ENCODE measurements at places on chromosomes 7 and 10. TPM values are rescaled to one million over a fixed set of nuclear protein-coding genes. Genes with fewer than 3 reads are reported as not detected.

Gene AKR1C2
- total RNA-seq: 5.0 TPM

Gene MMP21
- not detected for total RNA-seq

Gene DRGX
- total RNA-seq: not detected

Gene EXOC6
- 3.4 TPM for total RNA-seq

Gene HOXA10
- 24.8 TPM for total RNA-seq

Gene TMEM236
- total RNA-seq: not detected

Gene FOXP2
- total RNA-seq: 0.53 TPM

Gene ANKRD61
- total RNA-seq: not detected

Gene CREM
- total RNA-seq: 40.6 TPM

Gene PLAU
- 14.9 TPM for total RNA-seq

Gene NEBL
- 3.7 TPM for total RNA-seq

Gene GHRHR
- not detected for total RNA-seq

Gene CTTNBP2
- 0.18 TPM for total RNA-seq

Gene GIMAP6
- total RNA-seq: not detected

Gene CALHM3
- not detected for total RNA-seq

Gene TLX1
- not detected for total RNA-seq

Gene WEE2
- not detected for total RNA-seq

Gene SPDYE5
- total RNA-seq: not detected

Gene LHFPL3
- total RNA-seq: not detected

Gene GPNMB
- 19.6 TPM for total RNA-seq

Gene ADIRF
- 35.6 TPM for total RNA-seq

Gene CLDN4
- total RNA-seq: 6.7 TPM

Gene FAM20C
- total RNA-seq: 71.2 TPM

Gene GIMAP1
- not detected for total RNA-seq

Gene GATA3
- total RNA-seq: 0.29 TPM

Gene SLC26A3
- not detected for total RNA-seq

Gene ZNF425
- total RNA-seq: 1.1 TPM

Gene SOSTDC1
- 0.29 TPM for total RNA-seq

Gene COL28A1
- total RNA-seq: under 0.01 TPM

Gene CALHM1
- total RNA-seq: not detected

Gene GDF2
- not detected for total RNA-seq

Gene SLC18A3
- not detected for total RNA-seq

Gene TMEM72
- total RNA-seq: not detected

Gene LIPK
- total RNA-seq: not detected

Gene RARRES2
- total RNA-seq: 0.86 TPM

Gene TYW1
- 21.6 TPM for total RNA-seq

Gene ANKMY2
- total RNA-seq: 21.3 TPM

Gene ANKRD2
- not detected for total RNA-seq

Gene TWIST1
- 27.1 TPM for total RNA-seq

Gene RAPGEF5
- 0.29 TPM for total RNA-seq

Gene IGFBP1
- total RNA-seq: not detected

Gene SUN3
- not detected for total RNA-seq

Gene TFPI2
- 763 TPM for total RNA-seq

Measured in myometrial cell (primary cell).